Stimulated activated CD8-positive, alpha-beta memory T cell treated with anti-CD3 and anti-CD28 coated beads, Interleukin-15, amount 100 ng/mL, for 4 hours (primary cell): ENCODE measurements at places on chromosomes 3 and 15.

DNA sequence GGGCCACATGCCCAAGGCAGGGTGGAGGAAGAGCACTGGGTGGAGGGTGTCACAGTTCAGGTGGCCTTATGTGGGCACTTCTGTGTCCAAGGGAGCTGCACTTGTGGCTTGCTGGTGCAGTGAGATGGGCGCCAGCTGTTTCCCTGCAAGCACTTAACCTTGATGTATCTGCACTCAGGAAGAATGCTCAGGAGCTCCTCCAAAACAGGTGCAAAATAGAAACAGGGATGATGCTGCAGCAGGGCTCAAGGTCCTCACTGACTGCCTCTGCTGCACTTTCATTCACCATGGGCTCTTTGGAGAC is 151.3 kb downstream of the CADPS start:
- no peak for DNase-seq

- no peak for DNase-seq
These were observed 8.6 kb downstream of the KLHL25 start for GRCh38 chr15:85785887-85786780.

DNA sequence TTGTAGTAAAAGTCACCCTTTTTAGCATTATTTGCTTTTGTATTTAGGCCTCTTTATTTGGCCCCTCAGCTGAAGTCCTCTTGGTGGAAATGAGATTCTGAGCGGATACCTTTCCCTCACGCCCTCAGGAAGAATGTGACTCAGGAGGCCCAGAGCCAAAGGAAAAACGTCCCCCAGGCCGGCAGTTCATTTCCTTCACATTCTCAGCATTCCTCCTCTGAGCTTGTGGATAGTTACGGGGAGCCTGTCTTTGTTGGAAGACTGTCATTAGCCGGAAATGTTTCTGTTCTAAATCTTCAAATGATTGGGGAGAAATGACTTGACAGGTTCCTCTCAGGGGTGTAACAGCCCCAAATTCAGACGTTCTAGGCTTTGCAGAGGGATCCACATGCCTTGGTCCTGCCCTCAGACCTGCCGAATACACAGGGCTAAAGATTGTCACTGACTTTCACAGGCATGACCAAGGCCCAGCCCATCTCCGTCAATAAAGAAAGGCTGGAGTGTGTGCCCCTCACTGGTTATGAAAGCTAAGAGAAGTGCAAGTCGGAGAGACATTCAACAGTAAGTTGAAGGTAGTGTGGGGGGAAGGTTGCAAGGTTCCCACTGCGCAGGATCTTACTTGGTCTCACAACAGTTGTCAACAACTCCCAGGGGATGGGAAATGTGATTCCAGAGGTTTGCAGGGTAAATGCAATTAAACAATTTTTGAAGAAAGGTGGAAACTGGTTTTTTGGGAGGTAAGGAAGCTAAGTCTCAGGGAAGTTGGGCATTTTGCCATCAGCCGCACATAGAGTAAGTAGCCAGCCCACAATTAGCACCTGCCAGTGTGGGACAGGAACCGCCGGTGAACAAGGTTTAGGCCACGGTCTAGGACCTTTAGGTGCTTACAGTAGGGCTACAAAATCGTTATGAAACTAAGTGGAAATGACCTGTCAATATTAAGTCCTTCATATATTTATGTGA is 39.7 kb upstream of the MYZAP start:
- no peak for DNase-seq

GRCh38 chr3:177426878-177427495 is 229.7 kb upstream of the TBL1XR1 start:
- no peak for DNase-seq

GRCh38 chr3:9293076-9293475 is 43.6 kb upstream of the SRGAP3 start:
- DNase-seq: no peak
